ENCODE measurements at places on chromosomes 13 and 19.

DNA sequence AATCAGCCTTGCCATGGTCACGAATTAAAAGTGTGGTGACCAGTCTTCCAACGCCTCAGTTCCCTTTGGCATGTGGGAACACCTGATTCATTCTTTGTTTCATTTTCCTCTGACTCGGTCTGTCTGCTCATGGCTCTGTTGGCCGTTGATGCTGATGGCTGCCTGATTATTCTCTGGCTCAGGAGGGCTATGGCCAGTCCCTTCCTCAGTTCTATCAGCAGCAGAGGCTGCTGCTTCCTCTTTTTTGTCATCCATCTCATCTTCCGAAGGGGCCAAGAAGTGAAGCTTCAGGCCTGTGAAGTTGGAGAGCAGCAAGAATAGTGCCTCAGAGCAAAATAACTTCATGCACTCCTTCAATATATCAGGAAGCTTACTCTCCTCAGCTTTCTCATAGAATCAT is 9.5 kb upstream of the MLNR start:
- DNase-seq = no peak

GRCh38 chr13:114147803-114148520 is 15.5 kb upstream of the RASA3 start:
- no peak for DNase-seq

DNA sequence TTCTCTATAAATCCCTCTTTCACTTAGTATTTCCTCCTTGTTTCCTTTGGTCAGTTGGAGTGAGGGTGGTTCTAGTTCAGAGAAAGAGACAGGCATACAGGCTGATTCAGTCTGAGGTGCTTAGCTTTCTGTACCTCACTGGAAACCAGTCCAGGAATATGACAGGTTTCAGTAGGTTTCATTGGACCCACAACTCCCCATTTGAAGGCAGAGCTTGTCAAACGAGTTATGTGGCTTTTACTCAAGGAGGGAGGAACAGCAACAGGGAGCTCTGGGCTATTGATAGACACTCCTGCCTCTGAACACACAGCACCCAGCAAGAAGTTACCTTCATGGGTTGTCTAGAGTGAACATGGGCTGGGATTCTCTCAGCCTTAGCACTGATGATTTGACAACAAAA is 14.5 kb downstream of the ACTN4 start:
- peak; percentile 68 for DNase-seq

DNA sequence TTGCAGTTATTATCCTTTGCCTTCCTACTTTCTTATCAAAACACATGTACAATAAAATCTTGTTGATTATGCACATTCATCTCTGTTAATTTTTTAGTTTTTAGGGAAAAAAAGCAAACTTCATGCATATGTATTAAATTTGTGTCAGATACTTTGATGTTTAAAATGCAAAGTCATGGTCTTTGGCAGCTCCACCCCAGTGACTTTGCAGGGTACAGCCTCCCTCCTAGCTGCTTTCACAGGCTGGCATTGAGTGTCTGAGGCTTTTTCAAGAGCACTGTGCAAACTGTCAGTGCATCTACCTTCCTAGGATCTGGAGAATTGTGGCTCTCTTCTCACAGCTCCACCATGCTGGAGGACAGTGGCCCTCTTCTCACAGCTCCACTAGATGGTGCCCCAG is 1988.1 kb upstream of the PCDH20 start:
- DNase-seq = no peak

- no peak for DNase-seq
Measured at GRCh38 chr19:8147582-8147978, 1.8 kb downstream of the FBN3 start.

DNA sequence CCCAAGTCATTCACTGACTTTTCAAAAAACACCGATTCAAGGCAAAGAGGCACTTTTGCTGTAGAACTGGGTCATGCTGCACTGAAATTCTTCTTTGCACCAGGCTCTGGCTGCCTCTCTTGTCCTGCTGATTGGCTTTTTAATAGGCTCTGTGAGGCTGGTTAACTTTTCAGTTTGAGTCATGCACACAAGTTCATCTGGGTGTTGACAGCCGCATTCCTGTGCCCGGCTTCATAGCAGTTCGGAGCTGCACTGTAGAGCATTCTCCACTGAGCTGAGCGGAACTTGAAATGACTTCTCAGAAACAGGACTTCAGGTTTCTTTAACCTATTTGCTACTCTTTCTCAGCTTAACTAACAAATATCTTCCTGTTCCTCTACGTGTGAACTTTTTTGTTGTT is 978.3 kb downstream of the UQCRFS1 start:
- peak; percentile 12 for DNase-seq

DNA sequence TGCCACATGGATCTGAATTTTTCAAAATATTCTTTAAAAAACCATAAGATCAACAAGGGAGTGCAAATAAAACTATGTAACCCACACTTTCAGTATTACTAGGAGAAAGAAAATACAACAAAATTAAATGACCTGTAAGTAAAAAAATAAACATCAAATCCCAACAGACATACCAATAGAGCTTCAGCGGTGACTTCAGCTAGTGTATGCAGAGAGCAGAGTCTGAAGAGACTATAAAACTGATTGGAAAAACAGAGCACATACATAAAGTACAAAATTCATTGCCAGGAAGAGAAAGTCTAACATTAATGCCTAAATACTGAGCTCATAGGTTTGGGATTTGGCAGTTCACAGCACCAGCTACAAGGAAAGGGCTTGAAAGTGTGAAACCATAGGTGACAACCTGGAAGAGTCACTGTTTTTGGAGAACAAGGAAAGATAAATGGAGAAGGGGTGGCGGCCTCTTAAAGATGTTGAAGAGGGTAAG is 291.1 kb downstream of the LMO7 start:
- DNase-seq = no peak

DNA sequence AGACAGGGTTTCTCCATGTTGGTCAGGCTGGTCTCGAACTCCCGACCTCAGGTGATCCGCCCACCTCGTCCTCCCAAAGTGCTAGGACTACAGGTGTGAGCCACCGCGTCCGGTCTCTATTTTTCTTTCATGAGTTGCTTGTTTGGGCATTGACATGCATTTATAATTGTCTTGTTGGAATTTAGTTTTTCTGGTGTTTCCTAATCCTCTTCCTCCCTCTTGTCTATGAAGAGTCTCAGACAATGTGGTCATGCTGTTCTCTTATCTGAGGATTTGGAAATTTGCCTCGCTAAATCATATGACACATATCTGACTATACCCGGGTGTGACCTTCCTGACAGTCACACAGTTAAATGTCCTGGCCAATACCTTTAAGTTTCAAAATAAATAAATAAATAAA is 7.4 kb upstream of the CEACAM18 start:
- DNase-seq = no peak

GRCh38 chr19:32828139-32828538 is 41.4 kb downstream of the SLC7A9 start:
- DNase-seq = no peak

DNA sequence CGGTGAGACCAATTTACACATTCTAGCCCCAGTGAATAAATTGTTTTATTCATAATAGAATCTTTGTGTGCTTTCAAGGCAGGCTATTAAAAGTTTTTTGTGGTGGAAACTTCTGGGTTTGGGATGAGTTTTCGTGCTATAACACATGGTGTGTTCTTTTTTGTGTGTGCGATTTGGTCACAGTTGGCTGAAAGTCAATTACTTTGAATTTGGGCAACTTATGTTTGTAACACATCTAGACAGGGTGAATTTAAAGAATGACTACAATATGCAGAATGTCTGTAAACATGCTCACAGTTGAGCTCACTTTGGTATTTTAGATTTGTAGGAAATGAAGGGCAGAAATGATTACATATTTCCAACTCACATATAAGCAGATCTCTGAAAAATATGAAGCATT is 307.1 kb downstream of the OXGR1 start:
- DNase-seq = no peak

- DNase-seq = no peak
Measured at GRCh38 chr13:52394586-52394985, 11.4 kb downstream of the THSD1 start.

GRCh38 chr13:30422054-30422839 is at the start of gene UBE2L5:
UBE2L5 (plus strand) TSS chr13:30422493; CDS start chr13:30427991, 5,498 bp downstream.
- peak; percentile 73 for DNase-seq

DNA sequence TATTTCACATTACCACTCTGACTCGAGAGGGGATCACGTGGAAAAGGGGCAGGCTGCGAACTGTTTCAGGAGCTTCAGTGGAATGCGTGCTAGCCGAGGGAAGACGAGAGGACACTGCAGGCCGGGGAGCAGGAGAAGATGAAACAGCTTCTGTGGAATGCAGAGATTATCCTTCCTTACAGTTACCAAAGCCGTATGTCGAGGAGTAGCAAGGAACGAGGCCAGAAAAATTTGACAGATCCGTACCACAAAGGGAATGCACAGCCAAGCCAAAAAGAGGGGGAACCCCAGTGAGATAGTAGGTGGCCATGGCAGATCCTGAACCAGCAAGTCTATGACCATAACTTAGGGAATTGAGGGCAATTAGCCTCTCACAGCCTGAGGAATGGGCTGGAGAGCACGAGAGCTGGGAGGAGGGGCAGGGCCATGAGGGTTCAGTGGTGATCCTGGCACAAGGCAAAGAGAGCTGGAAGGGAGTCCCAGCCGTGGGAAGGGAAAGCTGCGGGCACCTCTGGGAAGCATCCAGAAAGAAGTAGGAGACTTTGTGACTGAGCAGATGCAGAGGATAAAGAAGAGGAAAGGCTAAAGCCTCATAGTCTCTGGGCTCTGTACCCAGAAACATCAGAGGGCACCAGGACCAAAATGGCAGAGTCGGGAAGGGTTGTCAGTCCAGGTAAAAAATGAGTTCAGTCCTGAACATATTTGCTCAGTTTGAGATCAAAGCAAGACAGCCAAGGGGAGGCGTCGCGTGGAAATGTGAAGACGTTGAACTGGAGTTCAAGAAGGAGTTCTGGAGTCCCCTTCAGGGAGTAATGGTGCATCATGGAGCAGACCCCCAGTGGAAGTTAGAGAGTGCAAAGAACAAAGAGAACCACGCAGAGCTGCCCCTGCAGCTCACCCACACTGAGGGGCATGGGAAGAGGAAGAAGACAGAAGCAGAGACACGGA is 5.1 kb downstream of the COL4A1 start:
- DNase-seq = no peak

DNA sequence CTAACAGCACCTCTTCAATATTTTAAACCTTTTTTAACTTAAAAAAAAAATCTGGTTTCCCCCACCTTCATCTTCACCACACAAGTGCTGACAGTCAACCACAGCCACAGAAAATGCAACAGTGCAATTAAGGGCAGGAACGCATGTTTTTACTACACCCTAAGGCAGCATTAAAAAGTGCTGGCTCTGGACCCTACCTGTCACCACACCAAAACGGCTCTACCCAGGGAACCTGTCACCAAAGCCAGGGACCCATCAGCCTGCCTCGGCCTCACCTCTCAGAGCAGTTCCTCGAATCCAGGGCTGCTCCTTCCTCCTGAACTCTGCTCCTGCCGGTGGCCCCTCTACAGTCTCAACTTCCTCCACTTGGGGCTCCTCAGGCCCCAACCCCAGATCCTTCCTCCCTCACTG is 22.5 kb upstream of the SLC35E1 start:
- DNase-seq = no peak

DNA sequence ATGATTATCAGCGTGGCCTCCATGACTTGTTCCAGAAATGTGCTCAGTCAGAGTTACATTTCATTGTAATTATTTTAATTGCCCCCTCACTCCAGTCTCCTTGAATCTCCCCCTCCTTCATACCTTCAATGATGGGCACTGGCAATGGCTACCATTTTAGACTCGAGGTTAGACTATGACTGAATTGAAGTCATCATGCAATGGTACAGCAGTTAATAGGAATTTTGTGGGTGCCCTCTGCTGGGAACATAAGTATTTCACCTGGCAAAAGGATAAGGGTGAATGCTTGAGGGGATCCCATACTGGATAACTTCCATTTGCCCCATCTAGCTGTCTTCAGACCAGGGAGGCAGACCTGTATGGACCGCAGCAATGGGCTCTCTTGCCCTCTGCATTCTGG is 32.2 kb upstream of the USP12 start:
- no peak for DNase-seq

DNA sequence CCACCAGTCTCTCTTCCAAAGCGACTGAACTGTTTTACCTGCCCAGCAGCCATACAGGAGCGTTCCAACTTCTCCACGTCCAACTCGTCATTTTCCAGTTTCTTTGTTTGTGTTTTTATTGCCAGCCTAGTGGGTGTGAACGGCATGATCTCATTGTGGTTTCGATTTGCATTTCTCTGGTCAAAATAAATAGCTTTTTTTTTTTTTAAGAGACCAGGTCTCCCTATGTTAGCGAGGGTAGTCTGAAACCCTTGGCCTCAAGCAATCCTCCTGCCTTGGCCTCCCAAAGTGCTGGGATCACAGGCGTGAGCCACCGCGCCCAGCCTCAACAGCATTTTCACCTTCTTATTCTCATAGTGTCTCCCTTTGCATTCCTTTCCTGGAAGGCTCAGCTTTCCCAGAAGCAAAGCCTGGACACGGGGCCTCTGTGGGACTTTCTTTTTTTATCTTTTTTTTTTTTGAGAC is 4.2 kb upstream of the JSRP1 start:
- no peak for DNase-seq

- no peak for DNase-seq
Measured at GRCh38 chr19:54502518-54503048, at the start of gene LAIR2. LAIR2 (plus strand) TSS chr19:54502831; CDS start chr19:54502919, 88 bp downstream.

GRCh38 chr13:111383591-111384440 is 63.4 kb downstream of the TEX29 start:
- DNase-seq = no peak

- DNase-seq = no peak
Measured at GRCh38 chr13:106401081-106401480, 134.4 kb downstream of the EFNB2 start.

DNA sequence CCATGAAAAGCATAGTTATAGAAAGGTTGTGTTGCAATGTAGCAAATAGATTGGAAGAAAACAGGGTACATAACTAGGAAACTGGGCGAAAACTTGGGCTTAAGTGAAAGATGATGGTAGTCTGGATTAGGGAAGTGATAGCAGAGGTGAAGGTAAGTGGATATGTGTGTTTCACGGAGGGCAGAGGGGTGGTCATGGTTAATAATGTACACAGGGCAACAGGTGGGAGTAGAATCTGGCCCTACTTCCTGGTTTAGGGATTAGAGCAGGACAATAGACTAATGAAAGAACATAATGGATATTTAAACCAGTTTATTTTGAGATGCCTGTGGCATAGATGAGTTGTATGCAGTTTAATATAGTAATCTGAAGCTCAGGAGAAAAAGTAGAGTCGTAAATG is 257.3 kb upstream of the SPRY2 start:
- DNase-seq = no peak

- DNase-seq = no peak
Measured at GRCh38 chr13:51635137-51635878, 51.0 kb downstream of the WDFY2 start.
